NCI-H187 (cell line): ENCODE measurements at places on chromosomes 2 and 18.

DNA sequence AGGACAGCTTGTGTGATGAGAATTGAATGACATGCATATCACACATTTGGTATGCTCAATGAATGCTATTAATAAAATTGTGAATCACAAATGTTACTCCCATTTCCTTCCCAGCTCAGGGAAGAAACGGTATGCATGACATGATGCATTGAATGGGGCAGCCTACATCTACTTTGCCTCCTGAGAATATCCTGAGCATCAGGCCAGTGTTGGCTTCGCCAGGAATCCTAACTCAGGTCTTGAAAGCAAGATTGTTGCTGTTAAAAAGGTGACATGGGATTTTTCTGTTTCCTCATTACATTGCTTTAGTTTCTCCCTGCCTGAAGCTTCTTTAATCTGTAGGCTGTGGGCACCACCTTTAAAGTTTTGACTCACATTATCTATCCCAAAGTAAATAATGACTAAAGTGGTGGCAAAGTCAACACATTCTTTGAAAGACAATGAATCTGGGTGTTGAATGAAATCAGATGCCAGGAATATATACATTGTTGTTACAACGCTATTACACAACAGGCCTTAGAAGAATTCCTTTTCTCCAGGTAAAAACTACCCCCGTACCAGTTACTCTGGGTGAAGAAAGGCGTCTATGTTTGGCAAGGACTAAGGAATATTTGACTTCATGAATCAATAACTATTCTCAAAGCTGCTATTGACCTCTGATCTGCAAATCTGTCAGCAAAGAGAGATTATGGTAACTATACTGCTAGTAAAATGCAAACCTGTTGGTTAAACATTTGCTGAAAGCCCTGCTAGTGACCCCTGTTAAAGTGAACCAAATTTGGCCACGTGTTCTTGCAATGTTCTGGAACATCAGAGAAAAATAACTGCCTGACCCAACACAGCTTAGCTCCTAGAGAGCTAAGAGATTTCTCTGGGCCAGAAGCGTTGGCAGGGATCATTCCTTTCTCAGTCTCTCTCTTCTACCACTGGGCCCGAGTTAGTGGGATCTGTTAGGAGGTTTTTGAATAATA is 30.5 kb upstream of the NEDD4L start:
- no peak for DNase-seq

GRCh38 chr2:218360453-218360852 is 3.8 kb downstream of the CATIP start:
- DNase-seq: no peak

DNA sequence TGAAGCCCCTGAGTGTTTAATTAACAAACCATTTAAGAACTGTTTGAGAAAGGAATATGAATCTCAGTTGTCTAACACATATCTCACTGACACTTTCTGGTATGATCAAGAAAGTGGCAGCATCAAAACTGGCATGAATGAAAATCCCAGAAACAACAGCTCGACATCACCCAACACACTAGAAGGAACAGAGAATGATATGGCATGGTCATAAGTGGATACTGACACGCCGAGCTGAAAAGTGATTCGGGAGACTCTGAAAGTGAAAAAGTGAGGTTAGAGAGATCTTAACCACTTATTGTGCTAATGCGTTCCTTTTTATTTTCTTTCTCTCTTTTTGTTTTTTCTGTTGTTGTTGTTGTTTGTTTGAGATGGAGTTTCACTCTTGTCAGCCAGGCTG is 37.9 kb downstream of the MRPL35 start:
- DNase-seq: no peak

DNA sequence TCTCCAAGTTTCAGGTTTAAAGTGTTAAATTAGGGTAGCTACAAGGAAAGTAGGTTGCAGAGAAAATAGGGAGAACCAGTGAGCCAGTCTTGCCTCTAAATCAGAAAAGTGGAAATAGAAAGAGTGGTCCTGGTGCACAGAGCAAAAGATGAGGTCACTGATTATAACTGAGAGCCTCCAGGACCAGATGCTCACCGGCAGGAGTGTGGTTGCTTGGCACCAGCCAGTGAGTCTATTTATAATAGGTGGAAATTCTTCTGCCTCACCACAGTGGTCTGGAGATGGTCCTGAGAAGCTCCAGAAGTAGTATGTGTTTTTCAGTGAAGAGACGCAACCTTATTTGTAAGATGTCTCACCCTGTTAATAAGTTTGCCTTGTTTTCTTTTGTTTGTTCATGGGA is 373.9 kb upstream of the KCNJ3 start:
- no peak for DNase-seq
